ENCODE measurements at places on chromosomes 16 and 17. TPM values are rescaled to one million over a fixed set of nuclear protein-coding genes. Genes with fewer than 3 reads are reported as not detected.

The CD7 gene
- total RNA-seq: 0.24 TPM

- no peak overlapping the region for H3K4me3 ChIP-seq
- no peaks in the 10 kb centered on the region for H3K27me3 ChIP-seq
- H3K4me1 ChIP-seq: no peaks in the 10 kb centered on the region
Measured at GRCh38 chr17:4038076-4038475, 73.8 kb upstream of the ATP2A3 start.

DNA sequence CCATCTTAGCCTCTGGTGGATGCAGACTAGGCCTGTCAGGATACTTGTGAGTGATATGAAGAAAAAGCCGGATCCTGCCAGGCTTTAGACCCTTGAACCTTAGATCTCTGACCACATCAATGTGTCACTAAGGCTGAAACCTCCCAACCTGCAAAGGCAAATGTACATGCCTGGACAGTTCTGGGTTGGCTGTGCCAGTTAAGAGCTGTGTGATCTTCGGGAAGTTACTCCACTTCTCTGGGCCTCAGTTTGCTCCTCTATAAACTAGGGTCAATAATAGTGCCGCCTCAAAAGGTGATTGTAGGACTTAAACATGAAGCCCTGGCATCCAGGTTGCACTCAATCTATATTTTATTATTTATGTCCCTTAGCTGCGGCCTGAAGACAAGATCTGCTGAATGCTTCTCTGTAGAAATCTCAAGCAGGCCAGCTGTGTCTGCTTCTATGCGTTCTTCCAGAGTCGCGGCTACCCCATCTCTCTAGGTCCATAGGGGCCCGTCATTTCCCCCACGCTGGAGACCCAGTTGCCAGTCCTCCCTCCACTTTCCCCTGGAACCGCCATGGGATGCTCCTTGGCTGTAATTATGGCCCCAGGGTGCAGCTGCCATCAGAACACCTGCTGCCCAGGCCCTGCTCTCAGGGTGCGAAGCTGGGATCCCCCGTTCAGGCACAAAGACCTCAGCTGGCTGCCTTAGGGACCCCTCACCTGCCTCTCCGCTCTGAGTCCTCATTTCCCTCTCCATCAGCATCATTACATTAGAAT lies 50.2 kb downstream of the AKAP1 start:
- no peaks in the 10 kb centered on the region for H3K4me1 ChIP-seq
- no peaks in the 10 kb centered on the region for H3K36me3 ChIP-seq
- no peaks in the 10 kb centered on the region for H3K27me3 ChIP-seq
- DNase-seq: no peak
- no peak overlapping the region for H3K4me3 ChIP-seq

DNA sequence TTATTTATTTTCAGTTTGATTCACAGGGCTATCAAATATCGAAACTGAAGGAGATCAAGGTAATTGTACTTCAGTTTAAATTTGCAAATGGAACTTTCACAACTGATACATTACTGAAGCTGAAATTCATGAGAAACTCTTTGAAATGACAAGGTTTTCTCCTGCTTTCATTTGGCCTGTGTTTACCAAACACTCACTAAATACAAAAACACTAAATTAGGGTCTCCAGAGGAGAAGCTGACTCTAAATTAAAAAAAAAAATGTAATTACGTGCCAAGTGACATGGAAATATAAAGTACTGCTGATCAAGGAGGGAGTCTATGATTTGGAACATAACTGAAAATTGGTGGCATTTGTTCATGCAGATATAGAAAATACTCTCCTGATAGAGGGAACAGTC lies 205.8 kb downstream of the CDH11 start:
- peaks cover under 1% of the 10 kb centered on the region for H3K4me1 ChIP-seq
- no peak for DNase-seq
- no peaks in the 10 kb centered on the region for H3K27me3 ChIP-seq

GRCh38 chr17:66395961-66396360 lies 93.5 kb downstream of the PRKCA start:
- H3K27me3 ChIP-seq: no peaks in the 10 kb centered on the region
- no peak overlapping the region for H3K27ac ChIP-seq
- H3K4me3 ChIP-seq: no peak overlapping the region
- no peak for DNase-seq
- no peaks in the 10 kb centered on the region for H3K36me3 ChIP-seq

- H3K36me3 ChIP-seq: no peaks in the 10 kb centered on the region
- peaks cover 2% of the 10 kb centered on the region for H3K27me3 ChIP-seq
- H3K27ac ChIP-seq: no peak overlapping the region
- H3K4me3 ChIP-seq: no peak overlapping the region
Measured at GRCh38 chr17:41196068-41196467, 6.4 kb downstream of the KRTAP9-1 start.

- peaks cover 21% of the 10 kb centered on the region for H3K4me1 ChIP-seq
- no peak for DNase-seq
- H3K36me3 ChIP-seq: no peaks in the 10 kb centered on the region
- H3K27ac ChIP-seq: no peak overlapping the region
Measured at GRCh38 chr17:57926723-57927047, 28.5 kb downstream of the CUEDC1 start.

- H3K4me1 ChIP-seq: peaks cover 4% of the 10 kb centered on the region
- no peaks in the 10 kb centered on the region for H3K27me3 ChIP-seq
- H3K4me3 ChIP-seq: no peak overlapping the region
- H3K36me3 ChIP-seq: no peaks in the 10 kb centered on the region
- H3K27ac ChIP-seq: peak overlapping the region; percentile 78
- DNase-seq: peak; percentile 44
Measured at GRCh38 chr17:62805234-62805633, 2.9 kb downstream of the MARCHF10 start.

The ITGAL gene
- 0.23 TPM for total RNA-seq

GRCh38 chr17:7710301-7710700 lies 5.3 kb downstream of the EFNB3 start:
- H3K27ac ChIP-seq: no peak overlapping the region
- H3K4me1 ChIP-seq: peaks cover 4% of the 10 kb centered on the region
- H3K36me3 ChIP-seq: no peaks in the 10 kb centered on the region
- no peak for DNase-seq

- DNase-seq: no peak
- no peak overlapping the region for H3K4me3 ChIP-seq
- H3K4me1 ChIP-seq: no peaks in the 10 kb centered on the region
- no peaks in the 10 kb centered on the region for H3K27me3 ChIP-seq
- no peaks in the 10 kb centered on the region for H3K36me3 ChIP-seq
Measured at GRCh38 chr16:79845734-79846135, 245.2 kb upstream of the MAF start.

The TTLL6 gene
- total RNA-seq: not detected

The SEPTIN1 gene
- 0.48 TPM for total RNA-seq

GRCh38 chr17:49249292-49249794 lies 18.8 kb upstream of the PHOSPHO1 start:
- no peaks in the 10 kb centered on the region for H3K4me1 ChIP-seq
- H3K27me3 ChIP-seq: no peaks in the 10 kb centered on the region
- no peak overlapping the region for H3K4me3 ChIP-seq
- no peaks in the 10 kb centered on the region for H3K36me3 ChIP-seq
- DNase-seq: no peak
- H3K27ac ChIP-seq: no peak overlapping the region

- no peak overlapping the region for H3K4me3 ChIP-seq
- no peak for DNase-seq
- H3K4me1 ChIP-seq: no peaks in the 10 kb centered on the region
- no peaks in the 10 kb centered on the region for H3K36me3 ChIP-seq
Measured at GRCh38 chr16:72969146-72969545, 78.8 kb downstream of the ZFHX3 start.

DNA sequence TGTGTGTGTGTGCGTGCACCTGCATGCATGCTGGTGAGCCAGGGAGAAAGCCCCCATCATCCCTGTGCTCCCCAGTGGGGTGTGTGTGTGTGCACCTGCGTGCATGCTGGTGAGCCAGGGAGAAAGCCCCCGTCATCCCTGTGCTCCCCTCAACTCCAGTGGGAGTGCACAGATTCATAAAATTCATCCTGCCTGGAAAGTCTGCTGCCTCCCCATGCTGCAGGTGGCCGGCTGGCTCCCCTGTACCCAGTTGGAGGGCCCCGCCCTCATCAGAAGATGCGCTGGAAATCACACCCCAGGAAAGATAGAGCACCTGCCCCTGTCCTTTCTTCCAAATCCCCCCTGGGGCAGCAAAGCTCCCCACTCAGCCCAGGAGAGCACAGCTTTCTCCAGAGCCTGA lies 84.8 kb upstream of the DOC2B start:
- no peak for DNase-seq
- no peaks in the 10 kb centered on the region for H3K36me3 ChIP-seq
- H3K27me3 ChIP-seq: peaks cover 25% of the 10 kb centered on the region
- H3K4me3 ChIP-seq: no peak overlapping the region

- peak; percentile 20 for DNase-seq
- no peak overlapping the region for H3K4me3 ChIP-seq
- H3K27ac ChIP-seq: no peak overlapping the region
- H3K4me1 ChIP-seq: no peaks in the 10 kb centered on the region
Measured at GRCh38 chr16:78571898-78572358, 472.5 kb downstream of the WWOX start.

DNA sequence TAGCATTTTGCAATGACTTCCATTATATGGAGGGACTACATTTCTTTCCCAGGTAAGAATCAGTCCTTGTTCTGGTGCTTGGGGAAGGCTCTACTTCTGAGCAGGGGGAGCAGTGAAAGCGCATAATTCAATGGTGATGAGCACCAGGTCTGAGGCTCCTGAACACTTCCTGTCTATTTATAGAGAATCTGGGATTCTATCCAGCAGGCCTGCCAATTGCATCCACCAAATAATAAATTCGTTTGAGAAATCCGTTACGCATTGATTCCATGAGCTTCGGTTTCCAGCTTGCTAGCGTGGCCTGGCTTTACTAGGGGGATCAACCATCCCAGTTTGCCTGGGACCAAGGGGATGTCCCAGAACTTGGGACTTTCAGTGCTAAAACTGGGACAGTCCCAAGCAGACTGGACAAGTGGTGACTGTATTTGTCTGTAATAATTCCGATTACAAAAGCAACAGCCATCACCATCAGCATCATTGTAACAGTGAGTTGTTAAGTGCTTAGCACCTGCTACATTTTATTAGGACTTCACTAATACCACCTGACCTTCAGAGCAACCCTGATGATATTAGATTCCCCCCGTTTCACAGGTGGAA lies 349.9 kb downstream of the MAF start:
- DNase-seq: no peak
- no peaks in the 10 kb centered on the region for H3K36me3 ChIP-seq

- no peak overlapping the region for H3K27ac ChIP-seq
- DNase-seq: no peak
- no peak overlapping the region for H3K4me3 ChIP-seq
- H3K27me3 ChIP-seq: no peaks in the 10 kb centered on the region
Measured at GRCh38 chr17:51709694-51710633, 448.6 kb downstream of the CA10 start.

DNA sequence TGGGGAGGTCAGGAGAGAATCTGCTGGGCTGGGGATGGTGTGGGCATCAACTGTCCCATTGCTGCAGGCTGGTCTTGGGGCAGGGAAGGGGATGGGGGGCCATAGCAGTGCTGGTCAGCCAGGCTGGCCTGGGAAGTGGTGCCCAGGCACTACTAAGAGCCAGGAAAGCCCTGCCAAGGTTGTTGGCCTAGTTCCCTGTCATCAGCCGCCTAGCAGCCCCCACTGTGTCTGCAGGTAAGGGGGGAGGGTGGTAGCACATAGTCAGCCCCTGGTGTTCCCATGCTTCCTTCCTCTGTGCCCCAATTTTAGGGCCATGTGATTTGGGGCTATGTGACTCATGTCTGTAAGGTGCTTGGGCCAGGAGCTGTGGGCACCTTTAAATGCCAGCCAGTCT lies 17.8 kb downstream of the GJD3 start:
- no peak for DNase-seq
- H3K36me3 ChIP-seq: peaks cover 7% of the 10 kb centered on the region
- H3K27me3 ChIP-seq: no peaks in the 10 kb centered on the region
- H3K4me3 ChIP-seq: no peak overlapping the region

DNA sequence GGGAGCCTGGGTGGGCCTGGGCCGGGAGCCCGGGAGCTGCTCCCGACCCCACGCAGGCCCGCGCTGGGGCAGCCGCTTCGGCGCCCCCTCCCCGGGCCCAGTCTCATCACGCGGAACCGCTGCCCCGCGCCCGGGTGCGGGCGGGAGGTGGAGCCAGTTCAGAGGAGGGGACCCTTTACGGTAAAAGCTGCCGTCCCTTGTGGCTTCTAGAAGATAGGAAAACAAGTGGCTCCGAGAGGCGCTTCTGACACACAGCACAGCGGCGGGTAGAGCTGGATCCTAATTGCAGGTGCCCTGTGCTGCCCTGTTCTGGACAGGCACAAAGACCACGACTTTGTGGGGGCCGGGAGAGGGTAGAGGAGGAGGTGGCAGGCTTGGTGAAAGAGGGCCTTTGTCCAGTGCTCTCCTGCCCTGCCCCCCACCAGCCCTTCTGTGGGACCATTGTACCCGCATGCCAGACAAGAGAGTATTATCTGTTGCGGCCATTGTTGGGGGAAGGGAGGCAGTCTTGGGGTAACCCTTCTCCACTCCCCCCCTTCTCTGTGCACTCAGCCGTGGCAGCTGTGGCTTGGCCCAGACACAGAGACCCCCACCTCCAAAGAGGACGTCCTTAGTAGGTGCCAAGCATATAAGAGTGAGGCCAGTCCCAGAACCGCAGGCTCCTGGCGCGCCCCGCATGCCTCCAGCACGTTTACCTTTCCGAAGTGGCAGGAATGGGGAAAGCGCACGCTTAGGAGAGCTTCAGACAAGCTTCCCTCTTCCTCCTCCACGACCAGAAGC lies 736 bp downstream of the CNP start:
- peaks cover 11% of the 10 kb centered on the region for H3K36me3 ChIP-seq
- H3K4me3 ChIP-seq: peak overlapping the region; percentile 84
- peak overlapping the region; percentile 72 for H3K27ac ChIP-seq
- no peak for DNase-seq

Data from astrocyte (in vitro differentiated cells and primary cell).